ENCODE measurements at places on chromosomes 16 and 17.
A peak's percentile ranks its signal among the peaks of the same experiment; 100 is the strongest.

- no peak for DNase-seq
Measured at GRCh38 chr16:48632137-48632774, 22.3 kb upstream of the N4BP1 start.

GRCh38 chr16:77169650-77170236 is 21.2 kb upstream of the MON1B start:
- DNase-seq = peak; percentile 27

GRCh38 chr17:303168-303567 is 49.4 kb downstream of the RPH3AL start:
- no peak for DNase-seq

DNA sequence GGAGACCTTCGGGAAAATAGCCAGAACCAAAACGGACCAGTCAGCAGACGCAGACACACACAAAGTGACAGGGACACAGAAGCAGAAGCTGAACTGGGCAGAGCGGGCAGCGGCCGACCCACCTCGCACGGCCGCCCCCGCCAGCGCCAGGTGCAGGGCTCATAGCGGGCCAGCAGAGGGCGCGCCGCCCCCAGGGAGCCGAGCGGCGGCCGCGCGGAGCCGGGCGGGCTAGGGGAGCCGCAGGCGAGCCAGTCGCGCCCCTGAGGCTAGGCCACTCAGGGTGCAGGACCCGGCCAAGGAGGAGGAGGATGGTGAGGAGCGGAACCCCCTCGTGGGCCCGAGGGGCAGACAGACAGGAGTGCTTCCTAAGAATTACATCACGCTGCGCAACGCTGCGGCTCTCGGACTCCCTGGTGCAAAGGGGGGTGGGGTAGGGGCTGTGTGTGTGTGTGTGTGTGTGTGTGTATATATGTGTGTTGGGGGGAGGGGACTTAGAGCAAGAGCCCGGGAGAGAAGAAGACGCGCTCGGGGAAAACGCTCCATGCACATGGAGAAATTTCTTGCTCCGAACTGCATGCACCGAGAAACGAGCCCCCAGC is 913 bp upstream of the NOG start:
- peak; percentile 67 for DNase-seq

DNA sequence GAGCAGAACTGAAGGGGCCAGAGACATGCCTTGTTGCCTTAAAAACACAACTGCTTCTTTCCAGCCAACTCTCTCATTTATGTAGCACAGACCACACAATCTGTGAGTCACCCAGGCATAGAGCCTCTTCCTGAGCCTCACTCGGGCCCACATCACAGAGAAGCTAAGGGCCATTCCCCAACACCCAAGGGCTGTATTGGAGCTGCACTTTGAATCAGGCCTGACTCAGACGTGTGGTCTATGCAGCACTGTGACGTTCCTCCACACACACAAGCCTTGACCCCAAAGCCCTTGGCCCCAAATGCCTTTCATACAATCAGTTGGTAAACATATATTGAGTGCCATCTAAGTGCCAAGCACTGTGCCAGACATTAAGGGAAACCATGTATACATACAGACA is 308.9 kb upstream of the DYNLRB2 start:
- DNase-seq = no peak

- no peak for DNase-seq
Measured at GRCh38 chr17:77274096-77274845, 133.5 kb downstream of the SEC14L1 start.

GRCh38 chr17:29215174-29215573 is 31.5 kb upstream of the CRYBA1 start:
- no peak for DNase-seq

- DNase-seq = no peak
Measured at GRCh38 chr17:81230043-81230820, 7.5 kb upstream of the CEP131 start.

DNA sequence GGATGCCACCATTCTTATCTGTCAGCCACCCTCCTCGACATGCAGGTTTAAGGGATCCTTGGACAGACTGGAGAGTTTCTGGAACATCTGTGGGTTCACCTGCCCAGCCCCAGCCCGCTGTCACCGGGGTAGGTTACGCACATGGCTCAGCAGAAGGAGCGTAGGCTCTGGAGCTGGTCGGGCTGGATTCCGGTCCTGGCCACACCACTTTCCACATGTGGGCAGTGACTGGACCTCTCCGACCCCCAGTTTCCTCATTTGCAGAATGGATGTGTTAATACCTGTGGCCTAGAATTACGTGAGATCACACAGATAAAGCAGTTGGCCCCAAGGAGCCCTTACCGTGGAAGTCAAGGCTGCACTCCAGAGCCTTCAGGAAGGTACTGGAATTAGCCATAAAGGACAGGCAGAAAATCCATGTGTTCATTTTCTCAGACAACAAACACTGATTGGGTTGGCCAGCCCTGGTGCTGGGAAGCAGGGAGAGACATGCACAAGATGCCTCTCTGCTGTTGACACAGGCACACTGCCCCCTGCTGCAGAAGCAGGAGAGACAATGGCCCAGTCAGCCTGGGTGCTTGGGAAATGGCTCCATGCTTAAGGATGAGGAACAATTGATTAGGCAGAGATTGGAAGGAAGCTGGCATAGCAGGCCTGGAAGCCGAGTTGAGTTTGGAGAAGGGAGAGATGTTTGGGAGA is 58.8 kb downstream of the SF3B3 start:
- no peak for DNase-seq

DNA sequence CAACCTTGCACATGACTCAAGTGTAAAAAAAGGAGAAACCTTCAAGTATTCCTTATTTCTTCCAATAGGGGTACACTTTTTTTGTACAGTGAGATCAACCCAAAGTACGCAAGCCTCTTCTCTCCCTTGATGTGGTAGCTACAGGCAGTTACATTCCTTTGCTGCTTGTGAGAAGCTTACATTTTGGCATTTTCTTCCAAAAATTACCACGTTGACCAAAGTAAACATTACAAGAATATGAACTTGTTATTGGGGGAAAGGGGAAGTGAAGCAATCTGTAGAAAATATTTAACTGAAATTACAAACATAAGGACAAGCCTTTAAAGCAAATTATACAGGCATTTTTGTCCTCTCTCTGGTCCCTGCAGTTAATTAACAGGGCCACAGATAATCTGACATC is 97.0 kb upstream of the TOB1 start:
- no peak for DNase-seq

DNA sequence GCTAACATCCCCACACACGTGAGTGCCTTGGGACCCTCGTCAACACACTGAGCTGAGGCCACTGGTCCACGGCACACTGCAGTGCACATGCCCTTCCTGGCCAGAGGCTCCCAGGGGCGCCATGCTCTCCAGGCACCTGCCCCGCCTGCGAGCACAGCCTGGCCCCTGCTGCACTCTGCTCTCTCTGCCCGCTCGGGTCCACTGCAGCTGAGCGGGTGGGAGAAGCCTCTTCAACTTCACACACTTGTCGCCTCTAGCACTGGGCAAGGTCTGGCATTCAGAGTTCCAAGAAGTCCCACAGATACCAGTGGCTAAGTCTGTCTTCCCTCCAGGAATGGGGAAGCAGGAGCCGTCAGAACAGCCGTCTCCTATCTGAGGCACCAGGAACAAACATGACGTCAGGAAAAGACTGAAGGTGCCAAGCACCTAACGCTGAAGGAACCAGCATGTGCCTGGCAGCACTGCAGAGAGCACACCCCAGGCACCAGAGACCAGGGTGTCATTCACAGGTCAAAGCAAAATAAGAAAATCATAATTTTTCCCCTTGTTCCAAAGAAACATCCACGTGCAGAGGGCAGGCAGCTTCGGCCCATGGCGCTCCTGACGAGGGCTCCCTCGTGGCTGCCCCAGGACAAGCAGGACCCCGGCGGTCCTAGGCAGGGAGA is 82.9 kb downstream of the ZNF778 start:
- no peak for DNase-seq

GRCh38 chr16:71971571-71971970 is 28.6 kb downstream of the PKD1L3 start:
- no peak for DNase-seq

DNA sequence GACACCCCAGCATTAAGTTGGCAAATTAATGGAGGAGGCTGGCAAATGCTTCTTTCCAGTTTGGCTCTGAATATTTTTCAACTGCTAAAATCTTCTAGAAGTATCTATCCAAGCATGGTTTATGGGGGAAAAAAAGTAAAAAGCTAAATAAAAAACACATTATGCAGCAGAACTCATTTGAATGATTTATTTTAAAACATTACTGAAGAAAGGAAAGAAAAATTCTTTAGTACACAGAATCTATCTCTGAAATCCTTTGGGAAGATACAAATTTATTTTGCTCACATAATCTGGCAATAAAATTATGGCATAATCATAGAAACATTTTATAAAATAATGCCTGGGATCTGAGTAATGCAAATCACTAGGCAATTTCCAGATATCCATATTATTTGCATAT is 328.1 kb upstream of the MON1B start:
- DNase-seq = no peak

DNA sequence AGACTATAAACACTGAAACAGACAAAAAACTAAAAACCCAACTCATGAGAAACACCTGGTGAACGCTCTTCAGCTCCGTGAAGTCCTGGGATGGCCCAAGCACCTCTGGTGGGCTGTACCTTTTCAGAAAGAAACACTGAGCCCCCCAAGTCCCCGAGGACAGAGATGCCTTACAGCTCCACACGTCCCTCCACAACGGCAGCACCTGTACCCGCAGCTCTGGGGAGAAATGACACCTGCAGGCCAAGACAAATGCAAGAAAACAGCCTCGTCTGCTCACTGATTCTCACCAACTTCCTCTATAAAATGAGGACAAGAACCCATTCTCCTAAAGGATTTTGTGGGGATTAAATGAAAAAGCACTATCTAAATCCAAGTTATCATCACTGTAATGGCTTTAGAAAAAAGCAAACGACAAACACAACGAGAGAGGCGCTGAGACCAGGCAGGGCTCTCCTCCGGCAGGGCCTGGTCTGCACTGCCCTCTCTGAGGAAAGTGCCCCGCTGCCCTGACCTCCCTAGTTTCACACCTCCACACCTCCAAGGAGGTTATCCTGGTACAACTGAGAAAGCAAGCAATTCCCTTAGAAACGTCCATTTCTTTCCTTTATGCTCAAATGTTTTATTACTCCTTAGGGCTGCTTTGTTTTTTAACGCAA is 114.9 kb downstream of the ZNF778 start:
- DNase-seq = no peak

- no peak for DNase-seq
Measured at GRCh38 chr17:79581324-79581932, 29.4 kb downstream of the RBFOX3 start.

GRCh38 chr17:76469076-76469990 is 1.9 kb downstream of the AANAT start:
- no peak for DNase-seq

GRCh38 chr17:8859027-8859803 is 8.3 kb downstream of the PIK3R6 start:
- no peak for DNase-seq

DNA sequence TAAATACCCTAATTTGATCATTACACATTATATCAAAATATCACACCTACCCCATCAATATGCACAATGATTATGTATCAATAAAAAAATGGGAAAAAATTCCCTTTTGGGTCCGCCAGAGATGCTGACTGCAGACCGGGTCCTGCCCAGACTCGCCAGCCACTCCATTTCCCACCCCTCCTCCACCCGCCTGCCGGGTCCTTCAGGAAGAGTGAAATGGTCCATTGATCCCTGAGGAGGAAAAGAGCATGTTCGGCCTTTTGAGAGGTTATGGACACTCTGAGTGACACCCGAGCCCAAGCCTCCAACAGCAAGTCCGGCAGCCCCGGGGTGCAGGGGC is 123.9 kb upstream of the ZFHX3 start:
- no peak for DNase-seq

DNA sequence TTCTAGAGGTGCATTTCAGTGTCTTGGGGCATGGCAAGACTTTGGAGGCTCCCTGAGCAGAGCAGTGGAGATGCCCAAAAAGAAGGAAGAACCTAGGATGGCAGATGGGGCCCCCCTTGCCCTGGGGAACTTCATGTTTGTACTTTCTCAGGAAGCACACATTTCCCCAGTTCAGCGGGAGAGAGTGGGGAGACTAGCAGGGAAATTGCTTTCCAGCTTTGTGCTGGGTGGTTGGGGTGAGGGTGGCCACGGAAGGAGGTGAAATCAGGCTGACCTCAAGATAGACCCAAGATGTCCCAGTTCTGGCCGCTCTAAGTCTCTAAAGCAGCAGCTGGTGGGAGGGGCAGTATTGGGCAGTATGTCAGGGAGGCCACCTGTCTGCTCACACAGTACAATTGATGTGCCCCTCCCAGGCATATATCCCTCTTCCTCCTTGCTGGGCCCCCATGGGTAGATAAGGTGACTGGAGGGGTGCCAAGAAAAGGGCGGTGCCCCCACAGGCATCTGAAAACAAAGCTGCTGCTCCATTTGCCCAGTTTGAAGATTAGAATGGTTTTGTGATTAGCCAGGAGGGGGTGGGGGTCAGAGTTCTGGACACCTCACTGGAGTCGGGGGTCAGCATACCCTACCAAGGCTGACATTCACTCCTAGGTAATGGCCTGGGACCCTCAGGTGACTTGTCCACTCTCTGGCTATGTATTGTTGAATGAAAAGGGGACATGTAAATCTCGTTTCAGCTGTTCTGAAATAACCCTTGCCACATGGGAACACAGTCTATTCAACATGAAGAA is 17.1 kb upstream of the NAGLU start:
- DNase-seq = no peak

DNA sequence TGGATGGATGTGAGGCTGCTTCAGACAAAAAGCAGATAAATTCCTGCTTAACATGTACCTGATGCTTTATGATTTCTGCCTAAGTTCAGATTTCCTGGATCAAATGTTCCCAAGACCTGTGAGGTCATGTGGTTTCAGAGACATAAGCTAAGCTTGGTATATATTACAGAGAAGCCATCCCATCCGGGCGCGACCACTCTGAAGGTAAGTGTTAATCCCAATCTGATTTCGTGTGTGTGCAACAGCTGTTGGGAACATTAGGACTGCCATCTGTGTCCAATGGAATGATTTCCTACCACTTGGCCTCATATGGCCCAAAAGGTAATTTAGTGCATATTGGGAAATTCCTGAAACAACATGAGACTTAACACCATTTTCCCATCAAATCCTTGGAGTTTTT is 199.1 kb downstream of the HS3ST3B1 start:
- no peak for DNase-seq

DNA sequence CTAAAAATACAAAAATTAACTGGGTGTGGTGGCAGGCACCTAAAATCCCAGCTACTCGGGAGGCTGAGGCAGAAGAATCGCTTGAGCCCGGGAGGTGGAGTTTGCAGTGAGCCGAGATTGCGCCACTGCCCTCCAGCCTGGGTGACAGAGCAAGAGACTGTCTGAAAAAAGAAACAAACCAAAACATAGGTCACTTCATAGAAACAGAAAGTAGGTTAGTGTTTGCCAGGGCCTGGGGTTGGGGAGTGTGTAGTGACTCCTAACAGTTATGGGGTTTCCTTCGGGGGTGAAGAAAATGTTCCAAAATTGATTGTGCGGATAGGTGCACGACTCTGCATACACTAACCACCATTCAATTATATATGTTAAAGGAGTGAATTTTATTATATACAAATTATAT is 59.2 kb downstream of the ATP2C2 start:
- DNase-seq = no peak
